ENCODE measurements at places on chromosomes 5 and 9.
A peak's percentile ranks its signal among the peaks of the same experiment; 100 is the strongest.

GRCh38 chr9:123387686-123388085, 31.7 kb downstream of the CRB2 start:
- DNase-seq, result no peak

DNA sequence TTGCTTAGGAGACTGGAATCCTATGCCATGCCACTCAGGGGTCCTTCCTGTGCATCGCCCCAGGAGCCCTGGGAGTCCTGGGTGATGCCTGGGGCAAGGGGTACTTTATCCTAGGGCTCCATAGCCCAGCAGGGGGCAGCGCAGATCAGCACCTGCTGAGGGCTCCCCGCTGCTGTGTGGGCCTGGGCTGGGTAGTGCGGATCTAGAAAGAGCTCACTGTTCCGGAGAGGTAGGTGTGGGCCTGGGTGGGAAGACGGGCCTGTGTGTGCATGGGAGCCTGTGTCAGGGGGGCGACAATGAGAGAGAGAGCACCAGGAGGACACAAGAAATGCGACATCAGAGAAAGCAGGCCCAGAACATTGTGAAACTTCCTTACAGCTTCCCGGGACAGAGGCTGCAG, 11.4 kb upstream of the DAB2IP start:
- DNase-seq, result peak; percentile 78

GRCh38 chr9:82535432-82535998, 527.4 kb downstream of the RASEF start:
- DNase-seq, result no peak

DNA sequence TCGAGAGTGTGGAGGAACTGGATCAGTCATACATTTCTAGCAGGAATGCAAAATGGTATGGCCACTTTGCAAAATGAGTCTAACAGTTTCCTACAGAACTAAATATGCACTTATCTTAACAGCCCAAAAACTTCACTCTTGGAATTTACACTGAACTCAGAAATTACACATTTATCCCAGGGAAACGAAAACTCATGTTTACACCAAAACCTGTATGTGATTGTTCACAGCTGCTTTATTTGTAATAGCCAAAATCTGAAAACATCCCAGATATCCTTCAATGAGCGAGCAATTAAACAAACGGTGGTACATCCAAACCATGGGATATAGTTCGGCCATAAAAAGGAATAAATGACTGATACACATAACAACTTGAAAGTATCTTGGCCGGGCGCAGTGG, 62.0 kb downstream of the RNF130 start:
- no peak for DNase-seq

DNA sequence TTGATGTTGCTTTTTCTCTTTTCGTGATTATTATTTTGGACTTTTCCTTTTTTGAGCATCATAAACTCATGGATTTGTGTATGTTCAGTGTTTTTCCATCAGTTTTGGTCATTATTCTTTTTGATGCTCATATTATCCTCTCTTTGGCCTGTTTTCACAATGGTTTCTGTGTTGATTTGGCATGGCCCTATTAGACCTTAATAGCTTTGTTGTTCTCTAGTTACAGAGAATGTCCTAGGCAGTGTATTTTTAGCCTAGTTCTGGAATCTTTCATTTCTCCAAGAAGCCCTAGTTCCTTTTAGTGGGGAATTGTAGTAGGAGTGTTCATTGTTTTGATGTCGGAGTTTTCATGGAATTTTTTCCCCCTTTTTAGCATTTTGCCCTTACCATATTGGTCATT, 41.3 kb upstream of the ROPN1L start:
- no peak for DNase-seq

- DNase-seq, result no peak
These were observed 96.0 kb upstream of the PRRC1 start for GRCh38 chr5:127421471-127421870.

DNA sequence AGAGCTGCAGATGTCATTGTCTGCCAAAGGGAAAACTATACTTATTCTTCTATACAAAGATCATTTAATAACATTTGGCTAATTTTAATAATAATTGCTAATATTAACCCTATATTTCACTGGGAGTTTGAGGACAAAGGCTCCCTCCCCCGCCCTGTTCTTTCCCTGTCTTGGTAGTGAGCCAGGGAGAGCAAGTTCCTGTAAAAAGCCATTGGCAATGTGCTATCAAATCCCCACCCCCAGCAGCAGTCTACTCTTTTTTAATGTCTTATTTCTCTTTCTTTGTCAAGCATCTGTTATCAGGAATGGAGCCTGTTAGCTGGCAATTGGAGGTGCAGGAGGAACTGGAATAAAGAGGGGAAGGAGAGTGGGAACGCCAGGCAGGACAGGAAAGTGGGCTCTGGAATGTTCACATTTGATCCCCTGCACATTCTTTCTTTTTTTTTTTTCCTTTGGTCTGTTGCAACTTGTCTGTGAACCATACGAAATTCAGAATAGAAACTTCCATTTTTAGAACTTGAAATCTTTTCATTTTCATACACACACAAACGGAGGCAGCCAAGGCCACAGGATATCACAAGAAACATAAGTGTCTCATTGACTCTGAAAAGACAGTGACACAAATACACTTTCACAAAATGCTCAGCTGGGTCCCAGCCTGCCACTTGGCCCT, 664.8 kb upstream of the ZNF608 start:
- DNase-seq, result peak; percentile 41

GRCh38 chr9:81825846-81826516, 102.2 kb upstream of the SPATA31D4 start:
- no peak for DNase-seq

GRCh38 chr9:88781628-88782391, 209.5 kb upstream of the S1PR3 start:
- peak; percentile 32 for DNase-seq

DNA sequence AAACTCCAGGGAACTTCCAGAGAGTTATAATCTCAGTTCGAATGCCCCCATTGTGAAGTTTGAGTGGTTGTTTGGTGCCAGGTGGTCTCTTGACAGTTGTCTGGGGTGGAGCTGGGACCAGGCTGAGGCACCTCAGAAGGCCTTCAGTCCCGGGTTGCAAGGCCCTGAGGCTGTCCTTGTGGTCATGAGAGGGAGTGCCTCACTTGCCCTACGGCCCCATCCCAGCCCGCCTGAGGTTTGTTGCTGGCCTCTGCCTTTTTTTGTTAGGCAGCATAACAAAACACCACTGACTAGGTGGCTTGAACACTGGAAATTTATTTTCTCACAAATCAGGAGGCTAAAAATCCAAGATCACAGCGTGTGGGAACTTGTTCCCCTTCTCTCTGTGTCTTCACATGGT, 73.0 kb upstream of the PAPPA start:
- no peak for DNase-seq

DNA sequence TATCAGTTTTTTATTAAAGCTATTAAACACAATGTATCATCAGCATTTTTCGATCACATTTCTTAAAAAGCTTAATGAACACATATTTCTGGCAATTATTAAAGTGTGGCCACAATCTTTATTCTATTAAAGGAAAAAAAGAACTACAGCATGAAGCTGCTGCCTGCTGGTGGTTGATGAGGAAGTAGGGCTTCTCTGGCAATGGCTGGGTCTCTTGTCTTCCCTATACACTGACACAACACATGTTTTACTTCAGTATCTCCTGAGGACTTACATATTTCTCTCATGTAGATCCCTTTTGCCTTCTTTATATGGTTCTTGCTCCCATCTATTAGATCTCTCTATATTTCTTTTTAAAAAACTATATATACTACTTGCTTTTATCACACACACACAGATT, 590.7 kb downstream of the RAB3C start:
- peak; percentile 29 for DNase-seq

DNA sequence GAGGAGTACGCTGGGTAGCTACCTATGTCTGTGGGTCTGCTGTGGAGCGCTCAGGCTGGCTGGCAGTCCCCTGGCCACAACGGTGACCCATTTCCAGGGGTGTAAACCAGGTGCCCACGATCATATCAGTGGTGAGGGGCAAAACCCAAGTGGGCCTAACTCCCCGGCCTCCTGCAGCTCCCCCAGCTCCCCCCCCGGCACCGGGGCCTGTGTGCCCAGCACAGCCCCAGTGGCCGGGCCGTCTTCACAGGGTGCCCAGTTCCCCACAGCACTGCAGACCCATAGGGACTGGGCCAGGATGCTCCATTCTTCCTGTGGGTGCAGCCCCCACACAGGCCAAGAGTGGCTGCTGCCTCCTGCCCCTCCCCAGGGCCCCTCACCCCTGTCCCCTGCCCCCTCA, 958 bp upstream of the LCN8 start:
- DNase-seq, result no peak

DNA sequence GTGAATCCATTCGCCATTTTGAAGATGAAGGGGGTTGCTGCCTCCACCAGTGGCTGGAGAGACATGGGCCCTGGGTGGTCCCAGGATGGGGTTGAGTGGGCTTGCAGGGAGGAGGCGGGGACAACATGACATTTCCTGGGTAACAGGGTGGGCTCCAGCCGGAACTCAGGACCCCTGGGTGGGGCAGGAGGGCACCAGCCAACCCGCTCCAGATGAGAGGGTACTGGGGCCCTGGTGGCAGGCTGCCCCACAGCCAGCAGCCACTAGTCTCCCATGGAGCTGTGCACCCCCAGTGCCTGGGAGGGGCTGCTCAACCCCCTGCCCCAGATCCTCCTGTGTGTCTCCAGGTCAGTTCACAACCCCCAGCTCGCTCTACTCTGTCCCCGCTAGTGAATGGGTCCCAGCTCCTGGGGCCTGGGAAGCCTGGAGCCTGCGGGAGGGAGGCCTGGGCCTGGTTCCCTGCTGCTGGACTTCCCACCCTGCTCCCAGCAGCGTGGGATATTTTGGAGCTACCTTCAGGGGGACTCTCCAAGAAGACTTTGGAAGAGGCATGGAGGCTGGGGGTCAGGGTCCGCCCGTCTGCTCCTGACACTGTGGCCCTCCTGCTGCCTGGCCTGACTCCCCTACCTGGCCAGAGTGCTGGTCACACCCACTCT, 55.9 kb downstream of the AHRR start:
- no peak for DNase-seq

GRCh38 chr9:35598866-35599590, 6.0 kb upstream of the TESK1 start:
- DNase-seq, result no peak

DNA sequence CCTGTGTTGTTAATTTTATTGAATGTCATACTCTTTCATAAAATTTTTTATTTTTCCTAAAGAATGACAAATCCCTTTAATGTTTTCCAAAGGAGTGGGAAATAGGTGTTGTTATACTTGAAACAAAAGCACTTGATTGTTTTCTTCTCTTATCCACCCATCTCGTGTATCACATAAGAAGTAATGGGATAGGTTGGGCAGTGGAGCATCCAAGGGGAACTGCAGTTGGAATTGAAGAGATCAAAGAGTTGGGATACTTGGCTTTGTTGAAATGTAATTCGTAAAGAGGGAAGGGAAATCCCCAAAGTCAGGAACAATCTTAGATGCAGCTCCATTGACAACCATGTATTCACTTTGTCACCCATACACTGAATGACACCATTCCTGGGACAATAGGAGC, 148.0 kb downstream of the PCSK5 start:
- no peak for DNase-seq

- no peak for DNase-seq
These were observed 41.8 kb upstream of the NEK6 start for GRCh38 chr9:124215956-124216355.

- no peak for DNase-seq
These were observed 911 bp downstream of the ABLIM3 start for GRCh38 chr5:149141957-149142851.

DNA sequence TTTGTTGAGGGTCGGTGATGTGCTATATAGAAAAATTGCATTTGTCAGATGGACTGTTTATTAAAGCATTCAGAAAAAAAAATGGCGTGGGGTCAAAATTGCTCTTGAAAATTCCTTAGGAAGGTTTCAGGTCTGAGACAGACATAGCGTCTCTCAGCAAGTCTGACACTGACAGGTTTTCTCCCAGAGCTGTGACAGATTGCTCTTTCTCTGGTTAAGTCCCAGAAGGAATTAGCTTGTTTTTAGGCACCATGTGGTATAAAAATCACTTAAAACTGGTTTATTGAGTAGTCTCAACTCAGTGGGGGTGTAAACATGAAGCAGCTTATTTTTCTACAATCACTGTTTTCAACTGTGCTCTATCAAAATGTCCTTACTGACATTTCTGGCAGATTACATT, 1379.8 kb downstream of the MAT2B start:
- DNase-seq, result peak; percentile 66

- peak; percentile 73 for DNase-seq
These were observed 130.9 kb upstream of the SLC30A5 start for GRCh38 chr5:68962757-68963484.

DNA sequence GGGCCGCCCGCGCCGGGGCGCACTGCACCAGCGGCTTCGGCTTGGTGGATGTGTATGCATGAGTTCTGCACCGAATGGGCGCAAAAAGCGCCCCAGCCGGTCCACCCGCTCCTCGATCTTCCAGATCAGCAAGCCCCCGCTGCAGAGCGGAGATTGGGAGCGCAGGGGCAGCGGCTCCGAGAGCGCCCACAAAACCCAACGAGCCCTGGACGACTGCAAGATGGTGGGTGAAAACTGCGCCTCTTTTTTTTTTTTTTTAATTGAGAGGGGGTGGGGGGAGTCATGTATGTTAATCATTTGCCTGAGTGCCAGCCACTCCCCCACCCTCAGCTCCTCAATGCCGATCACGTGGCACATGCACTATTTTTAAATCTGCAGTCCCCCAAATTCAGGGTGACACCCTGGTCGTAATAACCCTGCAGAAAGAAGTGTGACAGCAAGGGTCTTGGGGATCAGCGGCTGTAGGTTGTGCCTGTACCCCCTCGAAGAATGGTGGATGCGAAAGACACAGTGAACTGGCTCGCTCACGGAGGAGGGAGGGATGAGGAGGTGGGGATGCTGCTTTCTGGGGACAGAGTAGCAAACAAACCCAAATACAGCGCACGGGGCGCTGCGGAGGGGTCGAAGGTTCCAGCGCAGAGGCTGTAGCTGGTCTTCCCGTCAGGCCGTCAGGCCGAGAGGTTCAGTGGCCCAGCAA, 900 bp downstream of the RGS7BP start:
- peak; percentile 10 for DNase-seq

DNA sequence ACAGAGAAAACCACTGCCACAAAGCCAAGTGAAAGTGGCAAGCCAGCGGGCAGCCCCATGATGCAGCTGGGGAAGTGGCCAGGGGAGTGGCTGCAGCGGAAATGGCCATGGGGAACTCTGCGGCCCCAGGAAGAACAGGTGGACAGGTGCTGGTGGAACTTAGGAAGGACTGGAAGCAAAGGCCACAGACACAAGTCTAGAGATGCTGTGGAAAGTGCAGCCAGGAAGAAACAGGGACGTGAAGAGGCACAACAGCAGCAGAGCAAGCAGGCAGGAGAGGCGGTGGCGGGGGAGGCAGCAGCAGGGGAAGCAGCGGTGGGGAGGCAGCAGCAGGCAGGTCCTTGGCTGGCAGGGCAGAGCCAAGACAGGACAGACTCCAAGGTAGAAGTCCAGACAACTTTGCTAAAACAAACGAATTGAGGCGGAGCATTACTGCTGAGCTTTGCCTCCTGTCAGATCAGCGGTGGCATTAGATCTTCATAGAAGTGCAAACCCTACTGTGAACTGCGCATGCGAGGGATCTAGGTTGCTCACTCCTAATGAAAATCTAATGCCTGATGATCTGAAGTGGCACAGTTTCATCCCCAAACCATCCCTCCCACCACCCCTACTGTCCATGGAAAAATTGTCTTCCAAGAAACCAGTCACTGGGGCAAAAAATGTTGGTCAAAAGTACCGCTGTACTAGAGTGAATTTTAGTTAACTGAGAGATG, 11.8 kb downstream of the SURF6 start:
- DNase-seq, result no peak

Measured in NCI-H82 (cell line).